ENCODE measurements at places on chromosomes 7 and 10.
A peak's percentile ranks its signal among the peaks of the same experiment; 100 is the strongest.

GRCh38 chr10:116744163-116744753 is 1.9 kb upstream of the HSPA12A start:
- no peak for DNase-seq

DNA sequence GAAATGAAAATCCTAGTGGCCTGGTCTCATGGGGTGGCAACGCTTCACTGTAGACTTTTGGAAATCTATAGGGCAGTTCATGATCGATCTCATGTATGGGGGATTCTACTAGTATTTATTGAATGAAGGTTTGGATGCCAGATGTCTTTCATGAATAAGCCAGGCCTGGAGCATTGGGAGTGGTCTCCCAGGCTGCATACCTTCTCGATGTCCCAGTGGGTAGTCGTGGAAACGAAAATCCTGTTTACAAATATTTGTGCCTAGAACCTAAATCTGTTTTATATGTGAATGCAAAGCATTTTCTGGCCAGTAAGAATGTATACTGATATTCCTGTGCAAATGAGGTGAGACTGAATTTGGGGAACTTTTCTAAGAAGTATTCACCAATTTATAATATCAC is 105.0 kb upstream of the C1QL3 start:
- DNase-seq: no peak

DNA sequence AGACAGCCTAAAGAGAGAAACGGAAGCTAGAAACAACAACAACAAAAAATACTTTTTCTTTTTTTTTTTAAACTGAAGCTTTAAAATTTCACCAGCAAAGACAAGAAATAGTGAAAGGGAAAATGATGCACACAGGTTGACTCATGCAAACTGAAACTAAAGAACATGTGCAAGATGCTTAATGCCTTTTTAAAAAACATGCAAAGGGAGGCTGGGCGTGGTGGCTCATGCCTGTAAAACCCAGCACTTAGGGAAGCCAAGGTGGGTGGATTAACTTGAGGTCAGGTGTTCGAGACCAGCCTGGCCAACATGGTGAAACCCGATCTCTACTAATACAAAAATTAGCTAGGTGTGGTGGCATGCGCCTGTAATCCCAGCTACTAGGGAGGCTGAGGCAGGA is 15.1 kb upstream of the CUBN start:
- DNase-seq: no peak

- no peak for DNase-seq
Measured at GRCh38 chr10:19929506-19930140, 113.4 kb downstream of the PLXDC2 start.

GRCh38 chr7:86814661-86815379 is 171.1 kb downstream of the GRM3 start:
- DNase-seq: peak; percentile 27

GRCh38 chr7:156121434-156121833 is 309.2 kb upstream of the SHH start:
- DNase-seq: no peak

GRCh38 chr7:46756996-46757395 is 824.9 kb downstream of the TNS3 start:
- DNase-seq: no peak

- no peak for DNase-seq
Measured at GRCh38 chr7:77788327-77788902, 9.8 kb downstream of the TMEM60 start.

GRCh38 chr10:86295791-86296190 is 70.8 kb downstream of the GRID1 start:
- no peak for DNase-seq

- DNase-seq: no peak
Measured at GRCh38 chr10:63603709-63604445, 82.7 kb downstream of the REEP3 start.

DNA sequence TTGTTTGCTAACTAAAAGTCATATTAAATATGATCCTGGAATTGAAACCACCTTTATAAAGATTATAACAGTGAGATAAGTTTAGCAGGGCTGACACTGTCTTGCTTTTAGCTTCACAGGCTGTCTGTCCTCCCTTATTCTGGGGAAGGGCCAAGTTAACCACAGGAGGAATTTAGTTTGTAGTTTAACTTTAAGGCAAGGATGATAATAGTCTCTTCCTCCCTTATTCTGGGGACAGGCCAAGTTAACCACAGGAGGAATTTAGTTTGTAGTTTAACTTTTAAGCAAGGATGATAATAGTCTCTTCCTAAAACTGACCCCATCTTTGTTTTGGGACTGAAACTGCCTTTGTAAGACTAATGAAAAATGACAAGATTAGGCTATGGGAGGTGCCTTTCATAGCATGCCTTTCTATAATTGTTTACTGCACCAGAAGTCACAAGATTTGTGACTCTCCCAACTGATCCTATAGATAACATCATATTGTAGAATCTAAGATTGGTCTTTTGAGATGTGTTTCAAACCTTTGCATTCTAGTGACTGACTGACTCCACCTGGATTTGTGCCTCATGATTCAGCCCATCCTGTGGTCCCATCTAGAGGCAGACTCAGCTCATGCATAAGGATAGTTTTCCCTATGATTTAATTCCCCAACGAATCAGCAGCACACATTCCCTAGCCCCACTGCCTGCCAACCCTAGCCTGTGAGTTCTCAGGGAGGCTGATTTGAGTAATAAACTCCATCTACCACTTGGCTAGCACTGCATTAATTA is 212.0 kb downstream of the MAGI2 start:
- no peak for DNase-seq

DNA sequence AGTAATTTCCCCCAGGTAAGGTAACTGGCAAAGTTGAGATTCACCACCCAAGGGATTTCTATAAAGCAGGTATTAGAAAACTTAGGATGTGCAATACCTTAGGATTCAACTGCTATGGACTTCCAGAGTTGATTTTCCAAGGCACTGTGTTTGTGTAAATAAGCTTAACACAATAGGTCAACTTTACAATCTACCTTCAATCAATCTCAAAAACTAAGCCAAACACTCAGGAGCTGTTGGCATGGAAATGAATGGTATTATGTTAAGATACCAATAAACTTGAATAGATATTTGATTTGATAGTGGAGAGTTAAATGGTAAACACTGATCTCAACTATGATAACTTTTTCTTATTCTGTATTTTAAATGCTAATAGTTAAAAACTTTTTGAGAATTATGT is 762 bp upstream of the SEMA3E start:
- no peak for DNase-seq

DNA sequence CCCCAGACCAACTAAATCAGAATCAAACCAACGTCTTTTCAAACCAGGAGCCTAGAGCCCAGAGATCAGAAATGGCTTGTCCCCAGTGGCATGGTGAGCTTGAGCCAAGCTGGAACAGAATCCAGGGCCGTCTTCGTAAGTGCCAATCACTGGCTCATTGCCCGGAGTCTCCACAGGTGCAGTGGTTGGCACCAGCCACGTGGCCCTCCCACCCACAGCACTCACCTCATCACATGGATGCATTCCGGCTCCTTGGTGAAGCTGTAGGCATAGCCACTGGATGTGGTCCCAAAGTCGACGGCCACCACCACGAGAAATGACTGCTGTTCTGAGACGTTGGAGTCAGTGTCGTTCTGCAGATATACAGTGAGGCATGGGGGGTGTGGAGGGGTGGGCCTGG is 37.4 kb downstream of the HSPA12A start:
- DNase-seq: no peak

- DNase-seq: no peak
Measured at GRCh38 chr7:8390262-8390626, 43.2 kb upstream of the NXPH1 start.

GRCh38 chr10:78511324-78512204 is 477.9 kb downstream of the RPS24 start:
- no peak for DNase-seq

DNA sequence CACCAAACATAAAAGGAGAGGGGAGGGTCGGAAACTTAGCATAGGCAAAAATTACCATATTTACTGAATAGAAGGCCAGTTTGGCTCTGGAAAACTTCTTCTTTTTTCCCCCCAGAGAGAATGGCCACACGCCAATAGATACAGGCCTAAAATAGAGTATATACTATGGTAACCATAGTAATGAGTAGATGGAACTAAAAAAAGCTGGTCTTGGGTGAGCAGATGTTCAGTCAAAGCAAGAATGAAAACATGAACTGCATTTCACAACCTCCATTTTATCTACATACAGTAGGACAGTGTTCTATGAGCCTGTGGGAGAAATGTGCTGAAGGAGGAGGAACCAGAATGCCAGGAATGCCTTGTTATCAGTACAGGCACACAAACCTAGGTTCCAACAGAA is 141.7 kb upstream of the SEMA3A start:
- DNase-seq: no peak

DNA sequence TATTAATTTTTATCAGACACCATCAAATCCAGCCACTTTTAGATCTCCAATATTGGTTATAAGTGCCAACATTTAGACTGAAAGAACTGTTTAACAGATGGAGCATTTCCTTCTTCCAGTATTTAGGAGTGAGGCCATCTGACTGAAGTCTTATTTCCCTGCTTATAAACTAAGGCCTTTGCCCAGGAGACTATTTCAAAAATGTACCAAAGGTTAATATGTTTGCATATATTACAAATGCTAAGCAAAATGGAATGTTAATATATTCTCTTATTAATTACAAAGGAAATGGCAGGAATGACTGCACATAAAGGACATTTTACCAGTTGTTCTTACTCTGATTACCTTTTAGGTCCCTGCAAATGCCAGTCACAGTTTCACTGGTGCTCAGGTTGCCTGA is 238.9 kb upstream of the PLXNA4 start:
- DNase-seq: no peak

All from K562 (cell line).